ENCODE measurements at places on chromosomes 16 and 17. TPM values are rescaled to one million over a fixed set of nuclear protein-coding genes. Genes with fewer than 3 reads are reported as not detected.

CACNA1G gene
- not detected for total RNA-seq

SKAP1 gene
- total RNA-seq, result not detected

ABAT gene
- 3.7 TPM for total RNA-seq

MYO15A gene
- 1.6 TPM for total RNA-seq

ABCC12 gene
- total RNA-seq, result not detected

RPS6KB1 gene
- 8.1 TPM for total RNA-seq

FSCN2 gene
- total RNA-seq, result not detected

CA10 gene
- total RNA-seq, result 0.08 TPM

CBFA2T3 gene
- total RNA-seq, result 0.11 TPM

TBC1D28 gene
- total RNA-seq, result not detected

ATP2A3 gene
- 0.62 TPM for total RNA-seq

SEZ6 gene
- total RNA-seq, result not detected

PLXDC1 gene
- not detected for total RNA-seq
